B cell (primary cell): ENCODE measurements at places on chromosomes 12 and 14. TPM values are rescaled to one million over a fixed set of nuclear protein-coding genes. Genes with fewer than 3 reads are reported as not detected.

DNA sequence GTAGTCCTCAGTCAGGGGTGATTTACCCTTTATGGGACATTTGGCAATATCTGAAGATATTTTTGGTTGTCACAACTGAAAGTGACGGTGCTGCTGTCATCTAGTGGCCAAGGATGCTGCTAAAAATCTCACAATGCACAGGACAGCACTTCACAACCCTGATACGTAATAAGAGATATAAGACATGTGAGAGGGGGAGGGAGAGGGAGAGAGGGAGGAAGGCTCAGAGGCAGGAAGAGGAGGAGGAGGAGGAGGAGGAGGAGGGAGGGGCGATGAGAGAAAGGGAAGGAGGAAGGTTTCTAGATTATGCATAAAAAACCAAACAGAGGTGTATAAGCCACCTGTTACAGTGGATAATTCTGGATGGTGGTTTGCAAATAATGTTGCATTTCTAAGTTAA lies 14.3 kb downstream of the MYL2 start:
- peak; percentile 38 for DNase-seq
- H3K4me1 ChIP-seq, result peaks cover 10% of the 10 kb centered on the region
- no peaks in the 10 kb centered on the region for H3K27me3 ChIP-seq
- H3K27ac ChIP-seq, result no peak overlapping the region

GRCh38 chr14:68580671-68581070 lies 212.2 kb downstream of the ZFP36L1 start:
- H3K4me3 ChIP-seq, result no peak overlapping the region
- H3K27me3 ChIP-seq, result no peaks in the 10 kb centered on the region
- no peak overlapping the region for H3K27ac ChIP-seq
- DNase-seq, result no peak

GRCh38 chr12:85425349-85425612 lies 145.3 kb downstream of the ALX1 start:
- no peak overlapping the region for H3K27ac ChIP-seq
- no peaks in the 10 kb centered on the region for H3K4me1 ChIP-seq
- H3K36me3 ChIP-seq, result no peaks in the 10 kb centered on the region
- no peak for DNase-seq
- no peak overlapping the region for H3K4me3 ChIP-seq

- H3K4me3 ChIP-seq, result no peak overlapping the region
- no peaks in the 10 kb centered on the region for H3K27me3 ChIP-seq
- peak overlapping the region; percentile 49 for H3K27ac ChIP-seq
- DNase-seq, result peak; percentile 60
Measured at GRCh38 chr12:71780237-71780822, 25.7 kb downstream of the RAB21 start.

- no peak overlapping the region for H3K4me3 ChIP-seq
- no peak for DNase-seq
- no peak overlapping the region for H3K27ac ChIP-seq
- H3K4me1 ChIP-seq, result peaks cover 53% of the 10 kb centered on the region
Measured at GRCh38 chr12:121809712-121810116, 5.9 kb downstream of the SETD1B start.

- no peaks in the 10 kb centered on the region for H3K36me3 ChIP-seq
- H3K27ac ChIP-seq, result no peak overlapping the region
- H3K4me1 ChIP-seq, result peaks cover 11% of the 10 kb centered on the region
- DNase-seq, result no peak
Measured at GRCh38 chr12:96094201-96094600, 58.8 kb upstream of the LTA4H start.

DNA sequence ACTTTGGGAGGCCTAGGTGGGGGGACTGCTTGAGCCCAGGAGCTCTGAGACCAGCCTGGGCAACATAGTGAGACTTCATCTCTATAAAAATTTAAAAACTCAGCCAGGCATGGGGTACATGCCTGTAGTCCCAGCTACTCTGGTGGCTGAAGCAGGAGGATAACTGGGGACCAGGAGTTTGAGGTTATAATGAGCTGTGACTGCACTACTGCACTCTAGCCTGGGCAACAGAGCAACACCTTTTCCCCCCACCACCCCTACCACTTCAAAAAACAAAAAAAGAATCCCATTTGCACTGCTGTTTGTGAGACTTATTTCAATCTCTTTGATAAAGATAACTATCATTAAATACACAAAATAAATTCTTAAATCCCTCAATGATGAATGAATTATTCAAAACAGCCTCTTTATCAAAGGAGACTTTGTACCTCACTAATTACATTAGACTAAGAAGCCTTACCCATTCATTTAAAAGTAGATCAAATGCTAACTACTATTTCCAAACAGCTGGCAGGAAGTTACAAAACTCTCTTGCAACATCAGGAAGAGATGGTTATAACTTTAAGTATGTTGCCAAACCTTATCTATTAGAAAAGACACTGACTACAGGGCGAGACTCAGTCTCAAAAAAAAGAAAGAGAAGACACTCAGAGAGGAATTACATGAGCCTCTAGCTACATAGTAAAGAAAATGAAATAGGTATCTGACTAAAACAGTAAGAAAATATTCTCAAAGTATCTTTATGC lies 14.7 kb downstream of the BLTP3B start:
- H3K27ac ChIP-seq, result no peak overlapping the region
- peaks cover 3% of the 10 kb centered on the region for H3K36me3 ChIP-seq
- no peak overlapping the region for H3K4me3 ChIP-seq
- no peaks in the 10 kb centered on the region for H3K4me1 ChIP-seq

DNA sequence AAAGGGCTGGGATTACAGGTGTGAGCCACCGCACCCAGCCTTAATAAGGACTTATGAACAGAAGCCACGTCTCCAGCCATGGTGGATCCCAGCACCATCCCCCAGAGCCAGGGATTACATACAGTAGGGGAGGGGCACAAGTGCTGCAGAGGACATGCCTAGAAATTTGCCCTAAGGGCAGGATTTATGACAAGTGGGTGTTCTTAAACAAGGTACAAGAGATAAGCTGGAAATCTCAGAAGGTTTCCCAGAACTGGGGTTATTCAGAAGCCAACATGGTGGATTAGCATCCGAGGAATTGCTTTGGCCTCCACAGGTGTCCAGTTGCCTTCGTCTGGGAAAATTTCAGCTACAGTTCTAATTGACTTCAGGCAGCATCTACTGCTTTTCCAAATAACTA lies 114.4 kb upstream of the EGLN3 start:
- no peaks in the 10 kb centered on the region for H3K36me3 ChIP-seq
- DNase-seq, result no peak
- no peak overlapping the region for H3K4me3 ChIP-seq
- H3K4me1 ChIP-seq, result peaks cover 8% of the 10 kb centered on the region

- no peaks in the 10 kb centered on the region for H3K4me1 ChIP-seq
- H3K27me3 ChIP-seq, result no peaks in the 10 kb centered on the region
- no peak for DNase-seq
Measured at GRCh38 chr12:114812858-114813761, 129.1 kb upstream of the TBX3 start.

GRCh38 chr12:52362118-52362726 lies 5.1 kb downstream of the KRT85 start:
- DNase-seq, result no peak
- no peak overlapping the region for H3K4me3 ChIP-seq
- H3K27ac ChIP-seq, result no peak overlapping the region
- peaks cover 5% of the 10 kb centered on the region for H3K27me3 ChIP-seq
- H3K4me1 ChIP-seq, result peaks cover 20% of the 10 kb centered on the region

DNA sequence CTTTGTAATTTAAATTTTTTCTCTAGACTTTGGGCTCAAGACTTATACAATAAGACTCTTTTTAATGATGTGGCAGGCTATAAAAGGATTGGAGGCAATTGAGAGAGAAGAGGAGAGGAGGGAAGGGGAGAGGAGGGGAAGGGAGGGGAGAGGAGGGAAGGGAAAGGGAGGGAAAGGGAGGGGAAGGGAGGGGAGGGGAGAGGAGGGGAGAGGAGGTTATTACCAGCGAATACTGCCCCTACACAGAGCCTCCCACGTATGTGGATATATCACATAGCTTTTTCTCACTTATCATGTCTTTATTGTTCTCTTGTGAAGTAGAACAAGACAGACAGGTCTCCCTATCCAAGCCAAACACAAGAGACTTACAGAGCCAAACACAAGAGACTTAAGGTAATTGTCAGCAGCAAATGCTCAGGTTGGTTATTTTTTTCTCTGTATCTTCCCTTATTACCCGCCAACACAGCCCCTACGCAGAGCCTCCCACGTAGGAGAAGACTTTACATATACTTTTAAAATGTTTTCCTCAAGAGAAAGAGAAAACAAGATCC lies 63.1 kb downstream of the DRAM1 start:
- peaks cover 47% of the 10 kb centered on the region for H3K4me1 ChIP-seq
- no peaks in the 10 kb centered on the region for H3K36me3 ChIP-seq
- H3K4me3 ChIP-seq, result no peak overlapping the region
- no peaks in the 10 kb centered on the region for H3K27me3 ChIP-seq
- no peak overlapping the region for H3K27ac ChIP-seq

- no peak for DNase-seq
- H3K4me1 ChIP-seq, result peaks cover 51% of the 10 kb centered on the region
- no peaks in the 10 kb centered on the region for H3K36me3 ChIP-seq
- H3K27me3 ChIP-seq, result no peaks in the 10 kb centered on the region
- no peak overlapping the region for H3K27ac ChIP-seq
Measured at GRCh38 chr14:75983019-75983358, 1.2 kb upstream of the TGFB3 start.

DNA sequence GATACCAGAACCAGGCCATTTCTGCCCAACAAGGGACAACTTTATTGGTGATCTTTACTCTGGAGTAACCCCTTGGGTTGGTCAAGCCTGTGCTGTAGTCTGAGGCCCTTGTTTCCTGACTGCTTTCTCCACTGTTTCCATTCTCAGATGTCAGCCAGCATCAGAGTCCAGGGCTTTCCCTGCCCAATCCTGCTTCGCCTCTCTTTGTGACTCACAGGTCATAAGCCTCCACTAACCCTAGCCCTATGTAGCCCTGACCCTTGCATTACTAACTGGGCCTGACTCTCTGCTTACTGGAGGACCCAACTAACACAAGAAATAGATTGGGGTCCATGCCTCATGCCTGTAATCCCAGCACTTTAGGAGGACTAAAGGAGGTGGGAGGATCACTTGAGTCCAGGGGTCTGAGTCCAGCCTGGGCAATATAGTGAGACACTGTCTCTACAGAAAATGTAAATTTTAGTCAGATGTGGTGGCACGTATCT lies 8.6 kb upstream of the SNRNP35 start:
- peaks cover 19% of the 10 kb centered on the region for H3K4me1 ChIP-seq
- H3K4me3 ChIP-seq, result no peak overlapping the region
- no peaks in the 10 kb centered on the region for H3K36me3 ChIP-seq
- no peaks in the 10 kb centered on the region for H3K27me3 ChIP-seq
- DNase-seq, result no peak

DNA sequence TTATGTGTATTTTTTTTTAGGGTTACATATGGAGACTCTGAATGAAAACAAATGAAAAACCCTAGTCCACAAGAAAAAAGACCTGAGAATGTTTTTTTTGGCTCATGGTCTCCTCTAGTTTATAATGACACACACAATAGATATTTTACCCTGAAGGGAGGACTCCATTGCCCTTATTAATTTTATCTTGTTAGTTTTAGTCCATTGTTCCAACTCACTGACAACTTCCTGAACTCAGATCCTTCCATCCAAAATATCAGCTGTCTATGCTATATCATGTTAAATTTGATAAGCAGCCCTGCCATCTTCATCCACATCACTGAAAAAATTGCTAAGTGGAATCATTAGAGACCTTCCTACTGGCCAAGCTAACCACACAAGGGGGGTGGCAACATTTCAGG lies 232.1 kb downstream of the MON2 start:
- no peak overlapping the region for H3K27ac ChIP-seq
- H3K4me1 ChIP-seq, result no peaks in the 10 kb centered on the region
- H3K27me3 ChIP-seq, result no peaks in the 10 kb centered on the region
- no peak overlapping the region for H3K4me3 ChIP-seq

DNA sequence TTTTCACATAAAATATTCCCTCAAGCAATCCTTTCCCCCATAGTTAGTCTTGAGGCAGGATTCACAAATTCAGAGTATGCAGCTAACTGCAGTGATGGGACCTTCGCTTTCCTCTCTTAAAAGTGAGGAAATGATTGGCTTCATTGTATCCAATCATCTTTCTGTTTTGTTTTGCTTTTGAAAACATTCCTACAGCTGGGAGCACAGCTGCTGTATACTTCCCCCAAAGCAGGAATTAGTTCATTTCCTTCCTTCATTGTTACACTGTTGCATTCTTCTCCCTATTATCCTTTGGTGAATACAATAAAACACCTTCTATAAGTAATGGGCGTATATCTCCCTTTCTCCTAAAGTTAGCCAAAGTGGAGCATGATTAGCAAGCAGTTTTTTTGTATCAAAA lies 9.4 kb upstream of the GAS2L3 start:
- no peaks in the 10 kb centered on the region for H3K4me1 ChIP-seq
- no peak overlapping the region for H3K27ac ChIP-seq
- DNase-seq, result no peak
- H3K36me3 ChIP-seq, result no peaks in the 10 kb centered on the region
- H3K27me3 ChIP-seq, result no peaks in the 10 kb centered on the region
- H3K4me3 ChIP-seq, result no peak overlapping the region

DNA sequence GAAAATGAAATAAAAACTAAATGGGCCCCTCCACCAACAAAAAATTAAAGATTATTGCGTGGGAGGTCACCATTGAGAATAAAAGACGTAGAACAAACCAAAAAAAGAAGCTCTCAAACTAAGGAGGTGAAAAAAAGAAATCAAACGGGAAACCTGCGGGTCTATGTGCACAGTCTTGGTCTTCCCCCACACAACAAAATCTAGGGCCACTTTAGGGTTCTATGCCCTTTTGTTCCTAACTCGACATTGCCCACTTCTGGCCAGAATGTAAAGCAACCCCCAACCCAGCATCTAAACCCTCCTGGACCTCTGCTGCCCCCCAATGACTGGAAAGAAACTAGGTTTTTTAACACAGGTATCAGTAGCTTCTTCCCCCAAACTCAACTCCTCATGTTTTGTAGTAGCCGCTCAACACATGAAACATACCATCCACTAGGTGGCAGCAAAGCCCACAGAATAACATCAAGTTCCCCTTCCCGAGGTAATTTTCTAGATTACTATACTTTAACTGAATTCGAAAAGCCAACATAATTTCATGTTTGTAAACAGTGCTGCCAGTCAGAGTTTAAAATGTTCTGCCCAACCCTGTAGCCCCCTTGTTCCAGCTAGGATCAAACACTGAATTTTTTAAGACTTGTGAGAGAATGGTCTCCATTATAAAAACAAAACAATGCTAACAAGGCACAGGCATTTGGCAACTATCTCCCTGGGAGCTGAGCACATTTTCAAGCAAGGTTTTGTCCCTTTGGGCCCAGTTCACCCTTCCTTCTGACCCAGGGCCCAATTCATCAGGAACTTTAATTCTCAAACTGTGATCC lies 18.7 kb downstream of the DAD1 start:
- H3K27me3 ChIP-seq, result no peaks in the 10 kb centered on the region
- H3K27ac ChIP-seq, result peak overlapping the region; percentile 78
- peak overlapping the region; percentile 37 for H3K4me3 ChIP-seq
- peak; percentile 97 for DNase-seq
- H3K4me1 ChIP-seq, result peaks cover 46% of the 10 kb centered on the region

- no peak for DNase-seq
- H3K4me1 ChIP-seq, result no peaks in the 10 kb centered on the region
- H3K27me3 ChIP-seq, result no peaks in the 10 kb centered on the region
Measured at GRCh38 chr12:52519826-52520662, at the start of gene KRT5. TSS of gene KRT5 (minus strand) at chr12:52520394. CDS start at chr12:52520296, 98 bp downstream.

Gene KLRG1
- 2.8 and 3.7 TPM in 2 replicates for polyA plus RNA-seq

Gene DAO
- polyA plus RNA-seq, result not detected in 2 replicates

Gene CLEC14A
- not detected in 2 replicates for polyA plus RNA-seq

Gene CCND2
- 9.2 and 20.7 TPM in 2 replicates for polyA plus RNA-seq

Gene GPR137C
- 0.06 and 0.22 TPM in 2 replicates for polyA plus RNA-seq
